ENCODE measurements at places on chromosomes 12 and 14.
A peak's percentile ranks its signal among the peaks of the same experiment; 100 is the strongest.

- no peak for DNase-seq
These were observed 4.7 kb downstream of the TNFRSF1A start for GRCh38 chr12:6336889-6337853.

GRCh38 chr12:39505023-39505422, 62.1 kb upstream of the KIF21A start:
- DNase-seq = no peak

GRCh38 chr12:72318341-72318740, 46.2 kb downstream of the TRHDE start:
- no peak for DNase-seq

DNA sequence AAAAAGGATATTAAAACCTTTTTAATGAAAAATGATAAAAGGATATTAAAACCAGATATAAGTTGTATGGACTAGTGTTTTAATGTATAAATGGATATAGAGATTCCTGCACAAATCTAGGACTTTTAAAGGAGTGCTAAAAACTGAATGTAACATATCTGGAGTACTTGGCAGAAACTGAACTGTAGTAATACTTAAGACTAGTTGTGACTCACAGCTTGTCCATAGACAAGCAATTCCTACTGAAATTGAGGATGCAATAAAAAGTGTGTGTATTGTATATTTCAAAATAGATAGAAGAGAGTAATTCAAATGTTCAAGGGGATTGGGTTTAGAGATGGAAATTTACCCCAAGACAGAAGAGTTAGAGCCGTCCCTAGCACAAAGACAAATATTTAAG, 59.6 kb downstream of the FBXO33 start:
- no peak for DNase-seq

GRCh38 chr12:30870491-30871265, 55.9 kb upstream of the TSPAN11 start:
- no peak for DNase-seq

DNA sequence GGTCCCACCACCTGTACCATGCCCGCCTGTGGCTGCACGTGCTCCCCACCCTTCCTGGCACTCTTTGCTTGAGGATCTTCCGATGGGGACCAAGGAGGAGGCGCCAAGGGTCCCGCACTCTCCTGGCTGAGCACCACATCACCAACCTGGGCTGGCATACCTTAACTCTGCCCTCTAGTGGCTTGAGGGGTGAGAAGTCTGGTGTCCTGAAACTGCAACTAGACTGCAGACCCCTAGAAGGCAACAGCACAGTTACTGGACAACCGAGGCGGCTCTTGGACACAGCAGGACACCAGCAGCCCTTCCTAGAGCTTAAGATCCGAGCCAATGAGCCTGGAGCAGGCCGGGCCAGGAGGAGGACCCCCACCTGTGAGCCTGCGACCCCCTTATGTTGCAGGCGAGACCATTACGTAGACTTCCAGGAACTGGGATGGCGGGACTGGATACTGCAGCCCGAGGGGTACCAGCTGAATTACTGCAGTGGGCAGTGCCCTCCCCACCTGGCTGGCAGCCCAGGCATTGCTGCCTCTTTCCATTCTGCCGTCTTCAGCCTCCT, 1.1 kb downstream of the INHBE start:
- DNase-seq = peak; percentile 28

DNA sequence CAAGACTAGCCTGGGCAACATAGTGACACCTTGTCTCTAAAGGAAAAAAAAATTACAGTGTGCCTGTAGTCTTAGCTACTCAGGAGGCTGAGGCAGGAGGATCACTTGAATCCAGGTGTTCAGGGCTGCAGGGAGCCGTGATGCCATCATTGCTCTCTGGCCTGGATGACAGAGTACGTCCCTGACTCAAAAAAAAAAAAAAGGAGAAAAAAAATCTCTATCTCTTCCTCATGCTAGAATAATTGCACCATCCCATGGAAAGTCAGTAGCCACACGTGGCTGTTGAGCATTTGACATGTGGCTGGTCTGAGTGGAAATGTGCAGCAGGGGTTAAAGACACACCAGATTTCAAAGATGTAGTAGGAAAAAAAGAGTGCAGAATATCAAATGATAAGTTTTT, 3.8 kb downstream of the RILPL1 start:
- no peak for DNase-seq

DNA sequence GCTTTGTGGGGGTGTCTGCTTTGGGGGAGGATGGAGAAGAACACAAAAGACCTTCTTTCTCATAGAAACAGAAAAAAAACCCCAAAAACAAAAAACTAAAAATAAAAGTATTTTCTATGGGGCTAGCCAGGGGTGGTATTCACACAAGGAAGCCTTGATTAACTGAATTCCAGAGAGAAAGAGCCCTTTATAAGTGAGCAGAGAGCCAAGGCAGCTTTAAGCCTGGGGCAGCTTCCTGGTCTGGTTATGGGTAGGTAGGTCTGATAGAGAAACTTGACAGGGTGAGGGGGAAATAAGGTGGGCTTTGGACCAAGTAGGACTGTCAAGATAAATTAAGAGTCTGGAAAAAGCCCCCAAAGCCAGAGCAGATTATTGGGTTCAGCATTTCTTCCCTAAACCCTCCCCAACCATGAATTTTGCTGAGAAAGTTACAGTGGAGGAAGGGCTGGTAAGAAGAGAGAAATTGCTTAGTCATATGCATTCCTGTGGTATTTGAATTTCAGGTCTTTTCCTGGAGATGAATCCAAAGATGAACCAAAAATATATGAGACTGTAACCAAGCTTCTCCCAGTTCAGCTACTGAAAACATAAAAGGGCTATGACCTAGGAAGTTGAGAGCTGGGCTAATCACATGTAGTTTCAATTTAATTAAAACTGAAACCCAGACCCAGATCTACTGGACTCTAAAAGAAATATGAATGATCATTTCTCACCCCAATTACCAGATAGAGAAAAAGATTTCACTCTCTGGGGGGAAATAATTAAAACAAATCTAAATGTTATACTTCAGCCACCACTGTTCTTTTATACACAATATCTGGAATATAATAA, 144.8 kb downstream of the TBC1D30 start:
- no peak for DNase-seq

DNA sequence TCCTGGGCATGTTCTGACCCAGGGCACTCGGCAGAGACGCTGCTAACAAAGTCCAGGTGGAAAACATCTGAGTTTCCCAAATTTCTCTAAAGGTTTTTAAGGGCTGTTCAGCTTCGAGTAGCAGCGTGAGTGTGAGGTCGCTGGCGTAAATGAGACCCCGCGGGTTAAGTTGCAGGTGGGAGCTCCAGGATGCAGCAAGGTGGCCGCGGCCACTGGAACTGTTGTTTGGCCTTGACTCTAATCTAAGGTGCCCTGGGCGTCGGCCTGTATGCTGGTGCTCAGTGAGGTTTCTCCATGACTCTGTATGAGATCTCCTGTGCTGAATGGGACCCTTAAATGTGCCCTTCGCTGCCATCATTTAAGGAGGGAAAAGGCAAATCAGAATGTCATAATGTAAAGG, 50.7 kb downstream of the ELK3 start:
- DNase-seq = no peak

DNA sequence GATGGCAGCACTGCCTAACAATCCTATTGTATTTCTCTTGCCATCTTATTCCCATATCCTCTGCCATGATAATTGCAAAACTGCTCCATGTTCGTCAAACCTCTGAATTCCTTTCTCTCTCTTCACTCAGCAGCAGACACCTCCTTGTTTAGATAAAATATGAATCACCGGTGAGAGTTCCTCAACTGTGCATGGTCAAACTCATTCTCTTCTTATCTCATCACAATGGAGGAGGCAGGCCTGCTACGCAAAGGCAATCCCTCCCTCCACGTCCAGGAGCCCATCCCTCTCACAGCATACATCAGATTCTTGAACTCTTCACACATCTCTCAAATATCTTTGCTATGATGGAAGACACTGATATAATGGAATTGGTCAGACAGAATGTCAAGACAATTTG, 90.1 kb upstream of the DAAM1 start:
- DNase-seq = no peak

GRCh38 chr12:122208073-122208820, 4.7 kb downstream of the B3GNT4 start:
- DNase-seq = no peak

- DNase-seq = no peak
These were observed 3.3 kb downstream of the NCKAP5L start for GRCh38 chr12:49824895-49825294.

DNA sequence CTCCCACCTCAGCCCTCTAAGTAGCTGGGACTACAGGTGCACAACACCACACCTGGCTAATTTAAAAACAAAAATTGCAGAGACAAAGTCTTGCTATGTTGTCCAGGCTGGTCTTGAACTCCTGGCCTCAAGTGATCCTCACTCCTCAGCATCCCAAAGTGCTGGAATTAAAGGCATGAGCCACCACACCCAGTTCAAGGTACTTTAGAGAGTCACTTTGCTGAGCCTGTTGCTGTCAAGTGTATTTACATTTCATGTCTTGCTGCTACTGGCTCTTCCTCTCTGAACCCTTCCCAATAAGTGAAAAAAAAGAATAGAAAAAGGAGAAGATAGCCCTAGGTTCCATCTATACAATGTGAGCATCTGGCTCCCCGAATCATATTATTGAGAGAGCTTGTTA, 38.4 kb downstream of the SLCO1A2 start:
- no peak for DNase-seq

DNA sequence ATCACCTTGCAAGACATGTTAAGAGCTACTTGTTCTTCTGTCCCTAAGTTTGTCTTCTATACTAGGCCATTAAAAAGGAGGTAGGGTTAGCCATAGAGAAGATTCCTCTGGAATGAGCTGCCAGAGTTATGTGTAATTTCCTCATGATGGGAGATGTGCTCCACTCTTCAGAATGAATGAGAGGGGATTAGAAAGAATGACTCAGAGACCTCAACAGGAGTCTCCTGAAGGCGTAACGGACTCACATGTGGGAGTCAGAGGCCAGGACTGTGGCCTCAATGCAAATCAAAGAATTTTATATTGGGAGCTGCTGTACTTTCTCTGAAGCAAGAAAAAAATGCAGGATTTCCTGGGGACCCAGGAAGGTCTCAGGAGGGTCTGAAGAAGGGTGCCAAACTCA, 87.8 kb upstream of the ATXN7L3B start:
- no peak for DNase-seq

GRCh38 chr12:25151476-25151875, 43.5 kb downstream of the DNAI7 start:
- DNase-seq = no peak

- DNase-seq = peak; percentile 18
These were observed 3.2 kb downstream of the WDR89 start for GRCh38 chr14:63638493-63638892.

Measured in hematopoietic multipotent progenitor cell treated with erythropoietin and hydrocortisone succinate and interleukin-3 and kit ligand, for 15 days (in vitro differentiated cells).